ENCODE measurements at places on chromosomes 16 and 17. TPM values are rescaled to one million over a fixed set of nuclear protein-coding genes. Genes with fewer than 3 reads are reported as not detected.

SDK2 gene
- 0.92 TPM for total RNA-seq

RAMP2 gene
- 1.7 TPM for total RNA-seq

USP36 gene
- total RNA-seq, result 51.4 TPM

APOBR gene
- total RNA-seq, result not detected

PDIA2 gene
- total RNA-seq, result 0.31 TPM

ECI1 gene
- total RNA-seq, result 92.0 TPM

HYDIN gene
- total RNA-seq, result 0.61 TPM
